ENCODE measurements at places on chromosomes 12 and 14.

- DNase-seq = no peak
These were observed 1074.1 kb downstream of the AACS start for GRCh38 chr12:126139355-126139754.

- no peak for DNase-seq
These were observed 195.0 kb downstream of the PHLDA1 start for GRCh38 chr12:75836533-75836932.

- DNase-seq = no peak
These were observed 29.0 kb downstream of the SCYL2 start for GRCh38 chr12:100295764-100296555.

GRCh38 chr12:1884651-1885050 is 33.8 kb downstream of the CACNA2D4 start:
- DNase-seq = no peak

- DNase-seq = no peak
These were observed 349.1 kb downstream of the DPF3 start for GRCh38 chr14:72544615-72545387.

DNA sequence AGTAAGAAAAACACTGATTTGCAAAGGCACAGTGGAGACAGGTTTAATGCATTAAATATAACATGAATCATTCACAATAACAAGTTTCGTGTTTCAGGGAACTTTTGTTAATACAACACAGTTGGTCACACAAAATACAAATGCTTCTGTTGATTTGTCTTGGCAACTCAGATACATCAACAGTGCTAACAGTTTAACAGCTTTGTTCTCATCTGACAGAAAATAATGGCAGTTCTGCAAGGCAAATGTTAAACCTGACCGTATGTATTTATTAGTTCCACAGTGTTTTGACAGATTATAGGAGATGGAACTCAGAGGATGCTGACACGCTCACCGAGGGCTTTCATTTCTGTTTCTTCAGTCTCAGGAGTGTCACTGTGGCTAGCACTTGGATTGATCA is 350.7 kb downstream of the PRKD1 start:
- DNase-seq = no peak

GRCh38 chr12:110304061-110304551 is 23.1 kb downstream of the ATP2A2 start:
- no peak for DNase-seq

- no peak for DNase-seq
These were observed 34.2 kb upstream of the PRMT8 start for GRCh38 chr12:3456809-3457208.

DNA sequence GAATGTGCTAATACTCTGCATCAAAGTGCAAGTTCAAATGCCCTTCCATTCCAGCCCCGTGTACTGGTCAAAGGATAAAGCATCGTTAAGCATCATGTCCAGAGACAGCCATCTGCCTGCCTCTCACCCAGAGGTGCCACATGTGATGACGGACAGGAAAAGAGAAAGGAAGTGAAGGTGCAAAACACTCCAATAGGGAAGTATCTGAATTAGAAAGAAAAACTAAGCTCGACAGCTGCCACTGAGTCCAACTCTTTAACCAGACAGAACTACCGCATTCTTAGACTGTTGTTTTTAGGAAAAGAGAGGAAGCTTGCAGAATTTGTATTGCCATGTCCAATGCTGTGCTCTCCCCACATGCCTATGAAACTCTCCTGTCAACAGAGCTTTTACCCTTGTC is 465.0 kb upstream of the SOX5 start:
- DNase-seq = no peak

DNA sequence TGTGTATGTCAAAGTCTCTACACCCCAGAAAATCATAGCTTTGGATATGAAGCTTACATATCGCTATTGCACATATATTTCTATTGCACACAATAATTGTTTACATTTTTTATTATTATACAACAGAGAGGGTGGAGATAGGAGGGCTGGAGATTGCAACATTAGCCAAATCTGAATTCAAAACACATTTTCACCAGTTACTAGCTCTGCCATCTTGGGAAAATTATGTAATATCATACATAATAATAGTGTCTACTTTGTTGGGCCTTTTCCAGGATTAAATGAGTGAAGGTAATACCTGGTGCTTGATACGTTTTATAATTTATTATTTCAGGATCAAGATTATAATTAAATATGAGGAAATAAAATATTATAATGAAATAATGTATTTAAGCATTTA is 507.4 kb upstream of the TBX3 start:
- DNase-seq = no peak

DNA sequence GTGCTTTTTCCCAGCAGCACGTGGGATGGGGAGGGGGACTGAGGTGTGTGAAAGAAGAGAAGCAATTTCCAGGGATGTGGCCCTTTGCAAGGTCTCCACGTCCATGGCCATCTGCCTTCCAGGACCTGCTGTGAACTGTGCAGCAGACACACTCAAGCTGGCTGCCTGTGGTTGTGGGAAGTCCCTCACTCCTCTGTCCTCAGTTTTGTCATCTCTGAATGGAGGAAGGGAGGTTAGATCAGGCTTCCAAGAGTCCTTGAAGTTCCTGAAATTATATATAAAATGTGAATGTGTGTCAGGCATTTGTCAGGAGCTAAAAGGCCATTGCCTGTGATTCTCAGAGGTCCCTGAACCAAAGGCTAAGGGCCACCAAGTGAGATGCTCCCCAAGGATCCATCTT is 328.2 kb downstream of the CACNA1C start:
- DNase-seq = no peak

DNA sequence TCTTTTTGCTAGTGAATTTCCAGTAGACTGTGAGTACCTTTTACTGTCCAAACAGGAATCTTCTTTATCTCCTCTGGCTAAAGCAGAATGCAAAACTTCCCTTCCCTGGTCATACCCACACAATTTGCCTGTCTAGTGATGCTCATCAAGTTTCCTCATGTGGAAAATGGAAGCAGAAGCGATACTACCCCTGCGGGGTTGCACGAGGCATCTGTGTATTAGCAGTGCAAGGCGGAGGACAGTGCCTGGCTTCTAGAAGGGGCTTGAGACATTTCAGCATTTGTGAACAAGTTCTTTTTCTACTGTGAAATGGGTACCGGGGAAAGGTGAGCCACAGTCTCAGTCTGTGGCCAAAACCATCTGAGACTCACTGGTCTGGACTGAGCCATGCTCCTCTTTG is 340.9 kb downstream of the AACS start:
- no peak for DNase-seq

- DNase-seq = no peak
These were observed 206.5 kb upstream of the EEA1 start for GRCh38 chr12:93135286-93136239.

- no peak for DNase-seq
These were observed 67.2 kb upstream of the DIO2 start for GRCh38 chr14:80278293-80279023.

DNA sequence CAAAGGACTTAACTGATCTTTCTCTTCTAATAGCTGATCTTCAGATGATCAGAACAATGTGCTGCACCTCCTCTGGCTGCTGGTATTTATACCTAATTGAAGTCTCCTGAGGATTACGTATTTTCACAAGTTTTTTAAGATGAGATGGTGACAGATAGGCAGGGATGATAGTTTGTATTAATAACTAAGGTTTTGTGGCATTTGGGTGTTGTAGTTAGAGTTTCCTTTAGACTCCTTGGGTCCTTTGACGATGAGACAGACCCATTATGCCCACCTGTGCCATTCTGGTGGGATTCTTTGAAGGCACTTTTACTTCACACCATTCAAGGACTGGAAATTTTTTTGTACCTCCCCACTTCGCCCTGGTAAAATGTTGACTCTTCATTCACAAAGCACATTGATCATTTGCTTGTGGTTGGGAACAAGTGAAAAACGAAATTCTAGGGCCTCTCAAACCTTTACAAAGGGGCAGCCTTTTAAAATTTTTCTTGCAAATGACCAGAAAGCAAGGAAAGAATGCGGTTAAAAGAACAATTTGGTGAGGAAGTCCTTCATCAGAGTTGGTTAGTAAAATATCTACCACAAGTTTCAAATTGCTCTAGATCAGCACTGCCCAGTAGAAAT is at the start of gene IFNG:
TSS of gene IFNG (minus strand) at position 60 of the 624 bp plus-strand sequence. CDS start 125 bp downstream, outside the sequence.
- no peak for DNase-seq

DNA sequence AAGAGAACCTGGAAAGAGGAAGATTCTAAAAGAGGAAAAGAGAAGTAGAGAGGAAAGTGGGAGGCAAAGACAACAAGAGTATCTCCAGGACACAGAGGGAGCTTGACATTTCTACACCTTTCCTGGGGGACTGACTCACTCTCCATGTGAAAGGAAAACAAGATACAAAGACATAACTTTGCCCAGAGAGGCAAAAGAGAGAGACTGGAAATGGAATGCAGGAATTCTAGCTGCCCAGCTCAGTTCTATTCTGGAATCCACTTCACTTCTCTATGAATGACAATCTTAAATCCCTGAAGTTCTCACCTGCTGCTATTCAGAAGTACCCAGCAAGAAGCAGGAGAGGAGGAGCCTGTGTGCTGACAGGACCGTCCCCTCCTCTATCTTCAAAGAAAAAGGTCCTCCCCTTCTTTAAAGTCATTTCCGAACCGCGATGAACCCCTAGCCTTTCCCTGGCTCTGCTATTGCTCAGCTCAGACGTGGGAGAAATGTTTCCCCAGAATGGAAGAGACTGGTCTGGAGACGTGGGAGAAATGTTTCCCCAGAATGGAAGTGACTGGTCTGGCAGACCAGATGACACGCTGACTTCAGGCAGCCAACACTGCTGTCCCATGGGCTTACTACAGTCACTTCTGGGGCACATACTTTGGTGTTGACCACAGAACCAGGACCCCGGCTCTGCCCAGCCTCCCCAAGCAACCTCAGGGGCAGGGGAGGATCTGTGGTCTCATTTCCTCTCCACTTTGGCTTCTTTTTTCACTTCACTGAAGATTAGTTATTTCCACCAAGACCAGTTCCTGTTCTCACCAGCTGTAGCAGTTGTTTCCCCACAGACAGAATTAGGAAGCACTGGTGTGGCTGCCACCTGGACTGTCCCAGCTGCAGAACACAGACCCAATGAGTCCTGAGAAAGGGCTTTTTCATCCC is 8.3 kb downstream of the FMNL3 start:
- DNase-seq = no peak

GRCh38 chr12:68587448-68587873 is 23.2 kb upstream of the RAP1B start:
- no peak for DNase-seq

GRCh38 chr12:66430106-66430505 is 127.8 kb downstream of the HELB start:
- no peak for DNase-seq

GRCh38 chr12:77685112-77685511 is 145.6 kb upstream of the NAV3 start:
- DNase-seq = no peak

DNA sequence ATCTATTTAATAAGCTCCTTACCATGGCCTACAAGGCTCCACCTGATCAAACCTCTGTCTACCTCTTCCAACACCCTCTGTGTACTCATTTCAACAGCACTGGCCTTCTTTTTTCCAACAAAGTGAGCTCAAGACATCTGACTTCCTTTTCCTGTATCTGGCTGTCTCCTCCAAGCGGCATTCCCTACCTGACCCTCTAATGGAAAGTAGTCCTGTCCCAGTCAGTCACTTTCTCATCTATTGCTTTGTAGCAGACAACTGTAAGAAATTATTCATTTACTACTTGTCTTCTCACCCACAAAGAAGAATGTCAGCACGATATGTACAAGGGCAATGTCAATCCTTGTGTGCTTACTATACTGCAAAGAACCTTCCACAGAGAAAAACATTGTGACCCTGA is 149.6 kb downstream of the MED13L start:
- no peak for DNase-seq

GRCh38 chr12:12323118-12323517 is 26.9 kb downstream of the MANSC1 start:
- DNase-seq = no peak

DNA sequence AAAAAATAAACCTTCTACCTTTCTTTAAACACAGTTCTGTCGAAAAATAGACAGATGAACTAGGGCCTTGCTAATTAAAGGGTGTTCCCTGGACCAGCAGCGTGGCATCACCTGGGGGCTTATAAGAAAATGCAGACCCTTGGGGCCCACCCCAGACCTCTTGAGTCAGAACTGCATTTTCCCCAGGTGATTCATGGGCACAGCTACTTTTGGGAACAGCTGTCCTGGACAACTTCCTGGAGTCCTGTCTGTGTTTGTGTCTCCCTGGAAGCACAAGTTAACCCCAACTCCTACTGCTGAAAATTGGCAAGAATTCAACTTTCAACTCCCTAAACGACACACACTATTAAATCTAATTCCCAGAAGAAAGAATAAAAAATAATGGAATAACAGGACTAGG is 17.8 kb downstream of the FBLN5 start:
- DNase-seq = no peak

DNA sequence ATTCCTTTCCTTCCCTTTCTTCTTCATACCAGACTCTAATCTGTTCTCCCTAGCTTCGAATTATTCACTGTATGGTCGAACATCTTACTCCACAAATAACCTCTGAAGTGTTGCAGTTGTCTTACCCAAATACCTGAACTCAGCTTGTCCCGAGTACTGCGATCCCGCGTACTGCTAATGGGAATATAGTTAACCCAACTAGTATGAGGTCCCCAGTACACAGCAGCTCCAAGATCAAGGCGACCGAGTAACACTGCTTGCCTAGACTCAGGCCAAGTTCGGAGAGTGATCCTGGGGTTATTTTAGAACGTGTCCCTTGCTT is 462 bp upstream of the ETNK1 start:
- peak; percentile 9 for DNase-seq

DNA sequence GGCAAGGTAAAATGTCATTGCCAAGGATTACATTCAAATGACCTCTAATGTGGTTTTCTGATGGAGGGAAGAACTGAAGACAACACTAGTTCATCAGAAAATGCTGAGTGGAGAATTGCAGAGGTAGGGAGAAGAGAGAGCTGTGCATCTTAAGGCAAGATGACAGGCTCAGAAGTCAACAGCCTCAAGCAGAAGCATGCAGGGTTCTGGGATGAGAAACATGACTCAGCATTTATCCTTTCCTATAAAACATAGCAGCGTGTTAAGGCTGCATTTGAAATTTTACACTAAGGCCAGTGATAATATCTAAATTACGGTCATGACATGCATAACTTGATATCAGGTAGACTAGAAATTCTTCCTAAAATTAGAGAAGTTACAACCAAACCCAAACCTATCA is 53.7 kb upstream of the DYRK2 start:
- no peak for DNase-seq

GRCh38 chr12:18454330-18454729 is 193.0 kb downstream of the PIK3C2G start:
- DNase-seq = no peak

DNA sequence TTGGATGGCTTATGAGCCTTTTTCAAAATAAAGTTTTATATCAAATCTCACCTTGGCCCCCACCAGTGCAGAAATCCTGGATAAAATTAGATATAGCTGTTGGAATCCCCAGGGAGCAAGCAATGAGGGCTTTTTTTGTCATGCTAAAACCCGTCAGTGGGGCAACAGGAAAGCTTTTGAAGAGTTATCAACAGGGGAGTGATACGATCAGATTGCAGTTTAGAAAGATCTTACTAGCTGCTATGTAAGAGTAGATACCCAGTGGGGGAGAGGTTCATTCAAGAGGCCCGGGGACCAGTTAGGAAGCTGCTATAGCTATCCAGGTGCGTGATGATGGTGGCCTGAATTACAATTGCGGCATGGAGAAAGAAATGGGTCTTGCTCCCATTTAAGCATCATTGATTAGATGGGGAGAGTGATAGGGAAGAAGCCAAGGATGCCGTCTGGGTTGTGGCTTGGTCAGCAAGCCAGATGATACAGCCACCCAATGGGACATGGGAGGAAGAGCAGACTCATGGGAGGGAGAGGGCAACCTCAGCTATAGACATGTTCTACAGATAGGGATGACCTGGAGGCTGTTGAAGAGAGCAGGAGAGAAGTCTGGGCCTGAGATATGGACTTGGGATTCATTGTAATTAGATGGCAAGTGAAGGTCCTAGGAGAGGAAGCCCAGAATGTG is 272.4 kb downstream of the DPF3 start:
- no peak for DNase-seq

All from stimulated activated CD4-positive, alpha-beta T cell treated with anti-CD3 and anti-CD28 coated beads, Interleukin-12 subunit alpha, Interleukin-12 subunit beta, amount 100 ng/mL, for 4 hours (primary cell).